Activated T-cell treated with anti-CD3 and anti-CD28 coated beads, Interleukin-2, amount 50 U/mL, for 24 hours (primary cell): ENCODE measurements at places on chromosomes 1 and 21.

DNA sequence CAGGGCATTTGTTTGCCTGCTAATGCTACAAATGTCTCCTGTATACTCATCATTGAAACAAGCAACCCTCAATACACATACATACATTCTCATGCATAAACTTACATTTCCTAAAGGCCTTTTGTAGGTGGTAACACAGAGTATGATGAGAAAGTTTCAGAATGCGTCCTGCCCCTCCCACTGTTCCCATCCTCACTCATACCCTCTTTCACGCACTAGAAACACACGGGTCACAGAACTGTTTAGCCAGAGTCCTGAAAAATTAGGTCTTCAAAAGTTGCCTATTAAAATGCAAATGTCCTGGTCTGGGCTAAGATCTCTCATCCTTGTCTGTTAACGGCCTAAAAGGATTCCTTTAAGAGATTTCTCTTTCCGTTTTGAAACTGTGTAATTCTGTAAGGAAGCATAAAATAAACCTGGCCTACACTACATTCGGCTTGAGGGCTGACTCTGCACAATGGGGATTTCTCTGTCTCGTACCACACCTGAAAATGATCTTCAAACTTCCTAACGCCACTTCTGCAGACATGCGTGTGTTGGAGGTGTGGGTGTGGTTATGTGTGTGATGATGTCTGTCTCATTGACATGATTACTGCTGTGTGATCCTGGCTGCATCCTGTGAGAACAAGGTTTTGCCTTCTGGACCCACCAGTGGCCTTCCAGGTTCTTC is 5.3 kb upstream of the FCER1A start:
- no peaks in the 10 kb centered on the region for H3K4me1 ChIP-seq
- H3K27ac ChIP-seq, result no peak overlapping the region
- no peaks in the 10 kb centered on the region for H3K36me3 ChIP-seq
- peaks cover 11% of the 10 kb centered on the region for H3K27me3 ChIP-seq
- DNase-seq, result no peak

GRCh38 chr1:32464191-32464715 is 619 bp upstream of the ZBTB8B start:
- H3K4me1 ChIP-seq, result peaks cover 13% of the 10 kb centered on the region
- DNase-seq, result peak; percentile 29

DNA sequence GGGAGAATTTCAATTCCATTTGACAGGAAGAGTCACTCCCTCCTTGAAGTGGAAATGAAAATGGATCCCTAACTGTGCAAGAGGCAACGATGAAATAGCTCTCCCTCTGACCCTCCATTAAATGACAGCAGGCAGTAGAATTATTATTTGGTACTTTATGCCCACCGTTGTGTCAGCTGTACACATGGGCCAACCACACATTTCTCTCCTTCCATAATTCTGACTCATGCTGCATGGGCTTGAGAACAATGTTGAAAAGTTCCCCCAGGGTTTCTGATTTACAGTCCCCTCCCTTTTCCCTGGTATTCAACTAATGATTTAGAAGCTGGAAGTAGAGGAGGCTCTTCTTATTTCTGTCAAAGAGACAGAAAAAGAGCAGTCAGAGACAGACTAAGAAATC is 103.5 kb downstream of the RGS7 start:
- DNase-seq, result no peak
- no peak overlapping the region for H3K27ac ChIP-seq
- H3K27me3 ChIP-seq, result no peaks in the 10 kb centered on the region
- H3K36me3 ChIP-seq, result no peaks in the 10 kb centered on the region

GRCh38 chr21:16535626-16536025 is 805.8 kb downstream of the USP25 start:
- H3K36me3 ChIP-seq, result no peaks in the 10 kb centered on the region
- H3K4me1 ChIP-seq, result no peaks in the 10 kb centered on the region
- no peak overlapping the region for H3K4me3 ChIP-seq

- H3K36me3 ChIP-seq, result no peaks in the 10 kb centered on the region
- H3K4me1 ChIP-seq, result peaks cover 5% of the 10 kb centered on the region
- no peak for DNase-seq
- H3K27ac ChIP-seq, result no peak overlapping the region
Observed at GRCh38 chr1:81803431-81804110, 2.8 kb downstream of the ADGRL2 start.

GRCh38 chr1:17307946-17308345 is at the start of gene PADI4:
TSS of gene PADI4 (plus strand) at chr1:17308197. CDS start at chr1:17308223, 26 bp downstream.
- H3K27me3 ChIP-seq, result peaks cover 41% of the 10 kb centered on the region
- DNase-seq, result no peak

DNA sequence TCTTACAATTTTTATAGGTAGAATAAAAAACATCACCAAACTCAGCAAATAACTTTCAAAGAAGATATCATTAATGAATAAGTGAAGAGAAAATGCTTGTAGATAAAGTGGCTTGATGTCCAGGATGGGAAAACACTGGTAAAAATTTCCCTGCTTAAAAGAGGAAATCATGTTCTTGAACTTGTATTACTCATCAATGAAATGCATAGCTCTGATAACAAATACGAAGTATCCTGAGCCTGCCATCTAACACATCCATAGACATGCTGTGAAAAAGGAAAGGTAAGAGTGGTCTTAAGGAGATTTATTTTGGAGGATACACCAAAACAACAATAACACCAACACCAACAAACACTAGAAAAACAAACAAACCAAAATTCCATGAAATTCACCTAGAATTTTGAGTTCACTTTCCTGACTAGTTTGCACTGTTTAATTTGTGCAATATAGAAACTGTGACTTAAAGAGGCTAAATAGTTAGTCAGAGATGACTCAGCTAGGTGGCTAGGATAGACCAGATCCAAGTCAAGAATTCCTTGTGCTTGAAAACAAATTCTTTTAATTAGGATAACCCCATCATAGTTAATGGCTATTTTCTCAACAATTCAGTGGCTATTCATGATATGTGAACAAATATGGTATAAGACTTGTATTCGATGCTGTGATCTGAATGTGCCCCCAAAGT is 179.8 kb upstream of the KCNK2 start:
- H3K36me3 ChIP-seq, result no peaks in the 10 kb centered on the region
- DNase-seq, result no peak
- H3K4me3 ChIP-seq, result no peak overlapping the region
- H3K27me3 ChIP-seq, result peaks cover 2% of the 10 kb centered on the region

GRCh38 chr1:221381910-221382623 is 359.8 kb downstream of the DUSP10 start:
- H3K4me3 ChIP-seq, result no peak overlapping the region
- H3K4me1 ChIP-seq, result no peaks in the 10 kb centered on the region
- H3K27ac ChIP-seq, result no peak overlapping the region
- H3K36me3 ChIP-seq, result no peaks in the 10 kb centered on the region
- no peaks in the 10 kb centered on the region for H3K27me3 ChIP-seq

DNA sequence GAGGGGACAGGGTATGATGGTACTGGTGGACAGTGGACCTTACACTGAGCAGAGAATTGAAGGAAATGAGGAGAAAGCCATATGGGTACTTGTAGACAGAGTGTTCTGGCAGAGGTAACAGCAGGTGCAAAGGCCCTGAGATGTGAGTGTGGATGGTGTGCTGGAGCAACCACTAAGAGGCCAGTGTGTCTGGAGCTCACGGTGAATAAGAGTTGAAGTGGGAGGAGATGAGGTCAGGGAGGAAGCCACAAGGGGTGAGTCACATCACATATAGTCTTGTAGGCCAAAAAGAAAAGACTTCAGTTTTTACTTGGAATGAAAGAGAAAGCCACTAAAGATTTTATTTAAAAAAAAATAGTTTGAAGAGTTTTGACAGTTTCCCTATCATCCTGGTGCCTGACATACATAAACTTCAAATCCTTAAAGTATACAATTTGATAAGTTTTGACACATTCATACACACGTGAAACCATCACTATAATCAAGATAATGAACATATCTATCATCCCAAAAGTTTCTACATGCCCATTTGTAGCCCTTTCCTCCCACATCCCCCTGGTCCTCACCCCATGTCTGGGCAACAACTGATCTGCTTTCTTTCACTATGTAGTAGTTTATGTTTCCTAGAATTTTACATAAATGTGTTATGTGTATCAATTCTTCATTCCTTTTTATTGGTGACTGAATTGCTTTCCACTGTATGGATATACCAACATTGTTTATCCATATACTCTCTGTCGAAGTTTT is 148.4 kb downstream of the GPATCH2 start:
- peaks cover 27% of the 10 kb centered on the region for H3K4me1 ChIP-seq
- H3K36me3 ChIP-seq, result peaks cover 44% of the 10 kb centered on the region
- DNase-seq, result peak; percentile 49
- H3K4me3 ChIP-seq, result peak overlapping the region; percentile 38
- H3K27me3 ChIP-seq, result no peaks in the 10 kb centered on the region
- peak overlapping the region; percentile 90 for H3K27ac ChIP-seq

GRCh38 chr1:86335916-86336315 is 60.2 kb downstream of the ODF2L start:
- H3K27ac ChIP-seq, result no peak overlapping the region
- no peak overlapping the region for H3K4me3 ChIP-seq
- no peaks in the 10 kb centered on the region for H3K4me1 ChIP-seq
- no peaks in the 10 kb centered on the region for H3K36me3 ChIP-seq
- no peaks in the 10 kb centered on the region for H3K27me3 ChIP-seq

DNA sequence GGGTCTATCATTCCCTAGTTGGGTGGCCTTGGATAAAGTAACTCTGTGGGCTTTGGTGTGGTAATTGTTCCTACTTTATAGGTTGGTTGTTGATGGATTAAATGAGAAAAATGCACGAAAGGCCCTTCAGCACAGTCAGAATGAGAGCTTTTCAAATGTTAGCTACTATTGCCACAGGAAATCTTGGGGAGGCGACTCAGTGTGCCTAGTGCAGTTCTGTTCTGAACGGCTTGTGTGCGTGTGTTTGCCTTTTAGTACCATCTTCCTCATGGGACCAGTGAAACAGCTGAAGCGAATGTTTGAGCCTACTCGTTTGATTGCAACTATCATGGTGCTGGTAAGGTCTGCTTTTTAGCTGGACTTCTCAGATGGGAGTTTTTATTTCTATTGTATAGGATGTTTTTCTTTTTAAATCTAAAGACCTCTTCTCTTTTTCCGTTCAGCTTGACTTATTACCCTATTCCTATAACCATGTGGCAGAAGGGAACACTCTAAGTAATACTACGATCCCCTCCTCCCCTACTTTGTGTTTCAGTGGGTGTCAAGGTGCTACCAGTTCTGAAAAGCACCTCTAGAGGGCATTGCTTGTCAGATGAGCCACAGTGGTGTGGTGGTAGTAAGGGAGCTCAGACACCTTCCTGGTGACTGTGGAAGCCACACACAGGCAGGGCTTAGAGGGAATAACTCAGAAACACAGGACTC is 9.2 kb downstream of the SFT2D2 start:
- H3K4me1 ChIP-seq, result peaks cover 66% of the 10 kb centered on the region
- H3K27ac ChIP-seq, result peak overlapping the region; percentile 79
- H3K4me3 ChIP-seq, result peak overlapping the region; percentile 5

- H3K27me3 ChIP-seq, result no peaks in the 10 kb centered on the region
- DNase-seq, result no peak
- no peak overlapping the region for H3K27ac ChIP-seq
- no peak overlapping the region for H3K4me3 ChIP-seq
- H3K4me1 ChIP-seq, result no peaks in the 10 kb centered on the region
- no peaks in the 10 kb centered on the region for H3K36me3 ChIP-seq
Observed at GRCh38 chr21:17930093-17930492, 110.9 kb upstream of the C21orf91 start.

DNA sequence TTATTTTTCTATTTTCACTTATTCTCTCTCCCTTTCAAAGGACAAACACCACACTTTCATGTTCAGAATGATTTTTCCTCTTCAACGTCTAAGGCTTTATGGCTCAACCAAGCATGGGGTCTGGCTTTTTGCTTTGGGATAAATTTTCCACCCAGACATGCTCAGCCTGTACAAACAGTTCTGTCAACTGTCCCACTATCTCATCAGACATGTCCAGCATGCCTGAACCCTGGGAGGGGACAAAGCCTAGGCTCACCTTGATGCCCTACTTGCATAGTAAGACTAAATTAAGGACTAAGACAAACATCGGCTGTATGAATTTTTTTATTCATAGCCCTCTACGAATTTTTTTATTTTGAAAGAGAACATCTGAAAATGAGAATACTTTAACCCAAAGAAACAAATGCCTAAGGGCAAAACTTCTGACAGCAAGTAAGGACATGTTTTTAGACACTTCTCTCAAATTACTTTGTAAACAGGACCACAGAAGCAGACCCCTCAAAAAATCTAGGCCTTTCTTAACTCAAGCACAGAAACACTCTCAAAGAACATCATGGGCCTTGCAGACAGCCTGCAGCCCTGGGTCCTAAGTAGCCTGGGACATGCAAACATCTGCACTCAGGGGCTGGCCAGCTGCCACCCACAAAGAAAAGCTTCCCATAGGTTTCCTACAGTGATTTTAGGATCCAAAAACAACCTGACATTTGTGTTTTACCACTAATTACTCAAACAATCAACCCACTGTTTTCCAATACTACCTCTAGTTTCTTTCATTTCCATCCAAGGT is 72.3 kb upstream of the PALMD start:
- DNase-seq, result no peak
- H3K27me3 ChIP-seq, result no peaks in the 10 kb centered on the region
- H3K36me3 ChIP-seq, result no peaks in the 10 kb centered on the region
- H3K4me1 ChIP-seq, result no peaks in the 10 kb centered on the region

DNA sequence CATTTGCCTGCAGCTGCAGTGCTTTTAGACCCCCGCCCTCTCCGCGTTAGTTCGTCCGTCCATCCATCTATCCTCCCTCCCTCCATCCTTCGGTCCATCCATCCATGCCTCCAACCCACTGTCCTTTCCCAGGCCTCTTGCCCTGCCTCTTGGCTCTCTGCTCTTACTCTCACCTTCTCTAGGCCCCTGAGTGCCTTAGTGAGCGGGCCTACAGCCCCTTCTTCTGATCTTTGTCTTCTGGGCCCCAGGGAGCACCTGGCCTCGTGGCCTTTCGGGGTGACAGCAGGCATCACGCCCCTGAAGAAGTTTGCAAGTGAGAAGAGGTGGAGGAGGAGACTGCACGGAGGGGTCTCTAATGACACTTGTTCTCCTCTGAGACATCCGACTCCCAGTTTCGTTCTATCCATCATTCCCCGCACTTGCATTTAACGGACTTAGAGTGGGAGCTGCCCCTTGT is 842 bp downstream of the ATXN7L2 start:
- H3K4me3 ChIP-seq, result peak overlapping the region; percentile 97
- H3K36me3 ChIP-seq, result peaks cover 55% of the 10 kb centered on the region
- H3K27ac ChIP-seq, result peak overlapping the region; percentile 96
- DNase-seq, result no peak
- H3K27me3 ChIP-seq, result no peaks in the 10 kb centered on the region
- peaks cover 33% of the 10 kb centered on the region for H3K4me1 ChIP-seq

- H3K27ac ChIP-seq, result no peak overlapping the region
- no peaks in the 10 kb centered on the region for H3K4me1 ChIP-seq
- no peaks in the 10 kb centered on the region for H3K36me3 ChIP-seq
Observed at GRCh38 chr1:29878501-29878900, 642.2 kb downstream of the PTPRU start.

DNA sequence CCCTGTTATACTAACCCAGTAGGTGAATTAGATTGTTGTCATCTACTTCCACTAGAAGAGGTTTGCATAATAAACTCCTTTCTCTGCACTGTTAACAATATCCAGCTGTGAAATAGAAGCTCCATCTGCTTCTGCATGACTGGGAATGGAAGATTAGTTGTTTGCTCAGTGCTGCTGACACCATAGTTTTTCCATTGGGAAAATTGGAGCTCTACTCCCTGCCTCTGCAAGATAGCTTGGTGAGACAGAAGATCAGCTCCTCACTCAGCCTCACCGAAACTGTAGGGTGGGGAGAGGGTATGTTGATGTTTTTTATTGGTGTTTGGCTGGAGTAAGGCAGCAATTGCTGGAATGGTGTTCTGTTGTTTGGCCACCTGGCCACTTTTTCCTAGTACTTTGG is 331.6 kb upstream of the ADAMTS5 start:
- no peak overlapping the region for H3K4me3 ChIP-seq
- no peak for DNase-seq
- no peaks in the 10 kb centered on the region for H3K4me1 ChIP-seq
- no peaks in the 10 kb centered on the region for H3K36me3 ChIP-seq
